ENCODE measurements at places on chromosomes 7 and 10.
A peak's percentile ranks its signal among the peaks of the same experiment; 100 is the strongest.

- DNase-seq, result peak; percentile 81
These were observed 8.4 kb upstream of the LYZL2 start for GRCh38 chr10:30637881-30638467.

GRCh38 chr7:155734445-155734809 lies 77.8 kb downstream of the SHH start:
- DNase-seq, result no peak

DNA sequence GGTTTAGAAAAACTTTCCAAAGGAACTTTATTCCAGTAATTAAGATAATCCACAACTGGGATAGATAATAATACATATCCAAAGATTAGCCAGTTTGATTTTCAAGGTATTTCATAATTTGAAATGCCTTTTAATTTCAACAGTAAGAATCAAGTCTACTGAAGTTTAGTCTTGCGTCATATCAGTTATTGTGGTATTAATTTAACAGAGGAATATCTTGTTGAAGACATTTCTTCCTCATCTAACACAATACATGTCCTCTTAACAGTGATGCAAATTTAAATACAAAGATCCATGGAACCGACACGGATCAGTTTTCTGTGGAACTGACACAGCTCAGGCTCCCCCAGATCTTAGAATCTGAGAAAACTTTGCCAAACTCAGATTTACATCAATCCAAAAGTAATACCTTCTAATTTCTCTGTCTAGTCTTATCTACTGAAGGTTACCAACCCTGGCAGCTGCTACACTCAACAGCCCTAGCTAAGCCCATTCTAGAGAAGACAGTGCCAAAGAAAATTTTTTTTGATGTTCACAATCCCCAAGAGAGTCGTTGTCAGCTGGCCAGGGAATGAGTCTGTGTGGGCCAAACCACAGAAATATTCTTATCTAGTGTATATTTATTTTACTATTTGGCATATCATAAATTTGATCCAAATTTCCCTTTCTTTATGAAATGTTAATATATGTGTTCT lies 365.2 kb upstream of the MEOX2 start:
- peak; percentile 64 for DNase-seq

DNA sequence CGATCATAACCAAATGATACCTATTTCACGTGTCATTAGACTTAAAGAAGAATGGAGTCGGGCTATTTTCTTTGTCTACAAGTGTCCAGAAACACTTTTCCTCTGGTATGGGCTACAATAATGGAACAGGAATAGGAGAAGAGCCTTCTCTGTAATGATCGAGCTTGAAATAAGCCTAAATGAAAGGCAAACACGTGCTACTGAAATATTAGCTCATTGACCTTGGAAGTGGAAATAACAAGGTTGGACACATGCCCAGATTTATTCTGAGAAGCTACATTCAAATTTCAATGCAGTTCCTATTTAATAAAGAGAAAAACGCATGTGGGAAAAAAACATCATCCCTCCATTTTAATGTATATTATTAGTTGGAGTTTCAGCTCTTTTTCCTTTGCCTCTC lies 254.7 kb upstream of the PTER start:
- no peak for DNase-seq

DNA sequence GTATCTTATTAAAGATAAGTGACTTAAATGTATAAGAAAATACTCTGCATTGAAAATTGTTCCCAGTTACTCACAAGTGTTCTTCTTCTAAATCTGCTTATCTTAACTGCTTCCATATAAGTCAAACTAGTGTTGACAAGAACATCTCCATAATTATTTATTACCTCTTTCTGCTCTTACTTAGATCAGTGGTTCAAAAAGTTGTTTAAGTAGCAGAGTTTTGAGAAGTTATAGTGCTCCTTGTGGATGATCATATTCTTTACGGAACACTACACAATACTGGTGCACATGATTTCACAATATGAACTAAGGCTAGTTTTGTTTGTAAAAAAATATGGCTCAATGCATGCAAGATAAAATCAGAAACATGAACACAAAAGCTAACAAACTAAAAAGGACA lies 168.4 kb downstream of the SEMA3D start:
- DNase-seq, result peak; percentile 60

DNA sequence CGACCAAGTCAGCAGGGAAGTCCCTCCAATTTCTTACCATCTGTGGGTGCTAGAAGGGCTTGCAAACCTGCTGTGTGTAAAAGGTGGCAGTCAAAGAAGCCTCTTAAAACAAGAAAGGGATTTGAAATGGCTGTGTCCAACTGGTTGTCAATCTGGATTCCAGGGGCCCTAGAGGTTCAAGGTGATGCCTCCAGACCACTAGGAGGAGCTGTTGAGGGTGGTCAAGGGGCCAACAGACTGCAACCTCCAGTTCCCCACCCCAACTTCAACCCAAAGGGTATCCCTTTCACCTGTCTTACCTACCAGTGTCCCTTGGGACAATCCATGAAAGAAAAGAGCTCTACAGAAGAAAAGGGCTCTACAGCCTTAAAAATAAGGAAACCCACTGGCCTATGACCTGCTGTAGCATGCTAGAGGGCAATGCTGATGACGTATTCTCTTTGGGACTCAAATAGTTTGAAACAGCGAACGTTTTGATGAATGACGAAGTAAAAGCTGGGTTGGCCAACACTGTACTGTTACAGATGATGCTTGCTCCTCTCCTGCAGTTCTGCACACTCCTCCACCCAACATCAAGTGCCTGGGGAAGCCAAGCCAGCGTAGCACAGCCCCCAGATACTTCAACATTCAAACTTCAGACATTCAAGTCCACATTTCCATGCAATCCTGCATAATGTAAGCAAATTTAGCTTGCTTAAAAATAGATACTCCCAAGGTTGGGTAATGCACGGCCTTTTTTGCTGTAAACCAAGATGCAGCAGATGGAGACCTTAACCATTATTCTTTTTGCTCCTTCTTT lies 45.9 kb upstream of the WDR11 start:
- no peak for DNase-seq

- no peak for DNase-seq
These were observed 396.2 kb downstream of the HTR7 start for GRCh38 chr10:90461437-90462155.

GRCh38 chr10:63866075-63866746 lies 345.0 kb downstream of the REEP3 start:
- peak; percentile 81 for DNase-seq

DNA sequence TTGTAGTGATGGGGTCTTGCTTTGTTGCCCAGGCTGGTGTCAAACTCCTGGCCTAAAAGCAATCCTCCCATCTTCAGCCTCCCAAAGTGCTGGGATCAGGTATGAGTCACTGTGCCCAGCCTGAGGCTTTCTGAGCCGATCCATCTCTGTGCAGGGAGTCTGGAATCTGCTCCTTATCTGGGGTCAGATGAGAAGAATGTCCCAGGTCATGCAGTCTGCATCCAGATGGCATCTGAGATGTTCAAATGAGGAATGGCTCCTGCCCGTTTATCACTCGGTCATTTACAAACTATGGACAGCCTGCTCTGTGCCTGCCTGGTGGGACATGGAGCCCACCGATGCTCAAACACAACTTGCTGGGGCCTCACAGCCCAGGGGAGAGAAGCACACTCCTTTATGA lies 11.1 kb upstream of the SLC18A3 start:
- no peak for DNase-seq

DNA sequence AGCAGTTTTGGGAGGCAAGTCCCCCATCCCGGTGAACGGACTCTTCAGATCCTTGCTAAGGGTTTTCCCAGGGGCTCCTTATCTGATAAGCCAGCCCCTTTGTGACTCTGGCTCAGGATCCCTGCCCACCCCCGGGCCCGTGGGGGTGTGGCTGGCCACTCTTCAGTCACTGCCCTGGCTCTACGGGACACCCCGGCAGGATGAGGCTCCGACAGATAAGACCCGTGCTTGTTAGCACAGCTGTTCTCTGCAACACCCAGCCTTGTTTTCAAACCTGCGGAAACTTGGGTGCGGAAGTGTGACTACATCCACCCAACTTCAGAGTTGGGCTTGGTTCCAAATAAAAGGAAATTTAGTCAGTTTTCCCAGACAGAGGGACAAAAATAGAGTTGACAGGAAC lies 66.7 kb upstream of the PODXL start:
- DNase-seq, result no peak

- no peak for DNase-seq
These were observed 686.9 kb upstream of the C7orf33 start for GRCh38 chr7:147903536-147904218.

DNA sequence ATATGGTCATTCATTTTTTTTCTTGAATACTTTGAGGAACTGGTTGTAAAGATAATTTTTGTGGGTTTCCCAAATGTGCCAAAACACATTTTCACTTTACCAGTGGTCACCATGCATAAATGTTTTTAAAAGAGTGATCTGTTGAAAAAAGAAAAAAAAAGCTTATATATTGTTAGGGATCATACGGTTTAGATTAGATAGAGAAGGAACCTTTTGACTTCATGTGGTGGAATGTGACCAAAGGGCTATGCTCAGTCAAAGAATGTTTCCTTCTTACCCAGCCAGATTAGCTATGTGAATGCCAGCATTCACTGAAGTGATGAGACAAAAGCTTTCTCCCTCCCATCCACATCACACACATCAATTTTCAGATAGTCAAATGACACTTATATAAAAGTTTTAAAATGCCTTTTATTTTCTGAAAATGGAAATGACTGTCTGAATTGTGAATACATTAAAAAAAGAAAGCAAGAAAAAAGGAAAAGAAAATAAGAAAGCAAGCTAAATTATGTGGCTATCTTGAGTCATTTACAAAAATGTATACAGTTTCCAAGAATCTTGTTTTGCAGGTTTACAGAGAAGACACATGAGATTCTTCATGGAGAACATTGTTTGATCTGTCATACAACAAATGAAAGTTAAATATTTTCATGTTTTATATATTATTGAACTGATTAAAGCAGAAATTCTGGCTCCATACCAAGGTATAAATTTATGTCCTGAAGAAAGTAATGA lies 8.6 kb upstream of the CPED1 start:
- DNase-seq, result peak; percentile 46

DNA sequence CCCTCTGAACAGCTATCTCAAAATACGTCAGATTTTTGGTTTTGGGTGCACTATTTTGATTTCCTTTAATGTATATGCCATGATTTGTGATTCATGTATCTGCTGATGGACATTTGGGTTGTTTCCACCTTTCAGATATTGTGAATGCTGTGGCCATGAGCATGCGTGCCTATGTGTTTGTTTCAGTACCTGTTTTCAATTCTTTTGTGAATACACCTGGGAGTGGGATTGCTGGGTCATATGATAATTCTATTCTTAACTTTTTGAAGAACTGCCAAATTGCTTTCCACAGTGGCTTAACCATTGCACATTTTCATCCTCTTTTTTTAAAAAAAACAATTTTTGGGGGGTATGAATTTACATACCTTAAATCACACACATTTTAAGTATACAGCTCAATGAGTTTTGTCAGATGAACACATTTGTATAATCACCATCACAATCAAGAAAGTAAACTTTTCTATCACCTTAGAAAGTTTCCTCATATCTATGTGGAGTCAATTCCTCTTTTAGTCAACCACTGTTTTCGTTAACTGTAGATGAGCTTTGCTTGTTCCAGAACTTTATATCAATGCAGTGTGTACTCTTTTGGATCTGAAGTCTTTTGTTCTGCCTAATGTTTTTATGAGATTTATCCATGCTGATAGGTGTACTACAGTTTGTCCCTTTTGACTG lies 36.9 kb downstream of the CYP26A1 start:
- DNase-seq, result no peak

GRCh38 chr10:20108021-20108420 lies 291.8 kb downstream of the PLXDC2 start:
- DNase-seq, result no peak

DNA sequence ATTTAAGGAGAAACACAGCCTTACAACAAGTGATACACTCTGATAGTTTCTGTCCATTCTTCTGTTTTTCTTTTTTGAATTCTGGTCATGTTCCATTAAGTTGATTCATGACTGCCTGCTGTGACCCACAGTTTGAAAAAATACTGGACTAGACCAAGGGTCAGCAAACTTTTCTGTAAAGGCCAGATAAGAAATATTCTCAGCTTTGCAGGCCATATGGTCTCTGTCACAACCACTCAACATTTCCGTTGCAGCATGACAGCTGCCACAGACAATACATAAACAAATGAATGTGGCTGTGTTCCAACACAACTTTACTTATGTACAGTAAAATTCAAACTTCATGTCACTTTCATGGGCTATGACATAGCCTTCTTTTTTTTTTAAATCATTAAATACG lies 156.7 kb downstream of the PLXNA4 start:
- no peak for DNase-seq

GRCh38 chr10:120499883-120500282 lies 42.9 kb downstream of the PLPP4 start:
- no peak for DNase-seq

- no peak for DNase-seq
These were observed 224.3 kb downstream of the SFMBT2 start for GRCh38 chr10:7186387-7187018.

- peak; percentile 61 for DNase-seq
These were observed 164.2 kb downstream of the DGKI start for GRCh38 chr7:137682596-137682995.

DNA sequence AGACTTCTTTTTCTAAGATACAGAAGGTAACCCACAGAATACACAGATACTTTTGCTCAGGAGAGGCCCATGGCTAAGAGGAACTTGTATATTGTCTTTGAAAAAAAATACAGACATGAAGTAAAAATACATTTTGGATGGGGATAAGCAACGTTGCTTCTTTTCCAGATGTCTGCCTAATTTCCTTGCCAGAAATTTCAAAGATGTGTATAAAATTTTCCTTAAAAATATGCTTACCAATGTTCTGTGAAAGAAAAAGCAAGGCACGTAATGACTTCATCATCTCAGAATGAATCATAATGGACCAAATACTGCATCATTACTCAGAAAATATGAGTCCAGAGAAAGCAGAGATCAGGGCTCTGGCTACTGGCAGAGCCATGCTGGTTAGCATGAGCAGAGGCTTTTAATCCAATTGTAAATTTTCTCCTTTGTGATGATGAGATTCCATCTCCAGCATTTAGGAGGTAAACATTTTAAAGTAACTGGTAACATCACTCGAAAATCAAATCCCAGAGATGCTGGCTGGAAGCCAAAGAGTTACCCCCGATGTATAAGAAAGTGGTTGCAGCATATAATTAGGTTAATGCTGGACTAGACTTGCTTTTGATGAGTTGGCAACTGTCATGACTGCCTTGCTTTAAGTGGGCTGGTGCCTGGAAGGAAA lies 272.5 kb downstream of the SEMA3A start:
- peak; percentile 59 for DNase-seq

DNA sequence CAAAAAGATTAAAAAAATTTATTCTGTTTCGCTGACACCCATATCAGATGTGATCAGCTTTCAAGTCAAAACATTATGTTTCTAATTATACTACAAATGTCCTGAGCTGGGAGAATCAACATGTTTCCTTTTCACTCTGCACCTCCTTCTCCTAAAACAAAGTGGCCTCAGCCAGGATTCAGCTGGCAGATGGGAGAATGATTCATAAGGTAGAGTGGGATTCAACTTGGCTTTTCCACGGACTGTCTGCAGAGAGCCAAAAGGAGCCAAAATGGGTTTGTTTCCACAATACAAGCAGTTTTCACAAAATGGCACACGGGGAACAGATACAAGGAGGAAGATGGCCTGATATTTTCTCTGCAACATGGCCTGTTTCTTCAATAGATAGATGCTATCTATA lies 376.5 kb upstream of the PRKCQ start:
- no peak for DNase-seq

- no peak for DNase-seq
These were observed 229.4 kb downstream of the TNS3 start for GRCh38 chr7:47352394-47352968.

- DNase-seq, result peak; percentile 18
These were observed 43.3 kb upstream of the BTRC start for GRCh38 chr10:101310529-101311184.

GRCh38 chr7:18993933-18994668 lies 123.3 kb downstream of the TWIST1 start:
- DNase-seq, result no peak

- DNase-seq, result peak; percentile 58
These were observed 2.2 kb downstream of the ARHGAP21 start for GRCh38 chr10:24721229-24722106.

Data from adipocyte (in vitro differentiated cells).